GM12878 (cell line): ENCODE measurements at places on chromosomes 16 and 17. TPM values are rescaled to one million over a fixed set of nuclear protein-coding genes. Genes with fewer than 3 reads are reported as not detected.

Gene CDH8
- total RNA-seq: 0.53 TPM in 1 of 2 replicates, not detected in the other

Gene CREBBP
- total RNA-seq: 26.7 and 32.7 TPM in 2 replicates

GRCh38 chr16:85680352-85680944, 8.3 kb downstream of the GINS2 start:
- DNase-seq: no peak

- peak; percentile 69 for DNase-seq
Measured at GRCh38 chr17:32127158-32127897, 15.0 kb upstream of the RHOT1 start.

DNA sequence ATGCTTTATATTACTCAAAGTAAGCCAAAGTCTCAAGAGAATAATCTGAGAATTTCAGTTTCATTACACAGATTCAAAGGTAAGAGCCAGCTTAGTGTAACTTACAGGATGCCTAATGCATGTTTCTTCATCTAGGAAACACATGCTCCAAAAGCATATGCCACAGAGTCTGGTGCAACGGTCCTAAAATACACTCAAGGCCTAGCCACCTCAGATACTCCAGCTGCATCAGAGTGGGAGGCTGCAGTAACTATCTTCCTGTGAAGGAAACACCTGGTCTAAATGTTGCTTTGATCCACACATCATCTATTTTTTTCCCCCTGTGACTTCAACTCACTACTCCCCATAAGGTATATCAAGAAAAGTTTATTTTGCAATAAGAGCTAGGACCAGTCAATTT, 51.6 kb upstream of the CORO6 start:
- no peak for DNase-seq

Gene KAT7
- 40.1 and 45.8 TPM in 2 replicates for total RNA-seq

Gene WSCD1
- not detected in 2 replicates for total RNA-seq

- DNase-seq: no peak
Measured at GRCh38 chr17:8224891-8225812, 14.8 kb upstream of the AURKB start.

GRCh38 chr17:44307387-44308186, 814 bp upstream of the RUNDC3A start:
- no peak for DNase-seq

Gene HSF4
- 5.0 and 5.5 TPM in 2 replicates for total RNA-seq
